GDM1 (cell line): ENCODE measurements at places on chromosomes 7 and 10.
A peak's percentile ranks its signal among the peaks of the same experiment; 100 is the strongest.

- no peak for DNase-seq
These were observed 12.1 kb upstream of the STK17A start for GRCh38 chr7:43570688-43571365.

DNA sequence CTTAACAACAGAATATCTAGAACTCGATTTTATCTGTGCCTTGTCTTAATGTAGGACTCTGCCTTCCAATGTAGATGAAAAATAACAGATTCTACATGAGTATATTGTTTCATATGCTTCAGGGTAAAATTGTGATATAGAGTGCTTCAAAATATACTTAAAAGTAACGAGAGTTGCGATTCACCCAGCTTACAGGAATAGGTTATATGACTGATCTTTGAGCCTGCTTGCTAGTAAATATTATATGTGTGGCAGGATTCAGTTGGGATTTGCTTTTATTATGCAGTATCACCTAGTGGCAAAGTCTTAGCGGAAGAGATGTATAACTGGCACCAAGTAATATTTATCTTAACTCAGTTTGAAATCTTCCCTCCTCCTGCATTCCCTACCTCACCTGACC, 183.3 kb downstream of the SEMA3E start:
- no peak for DNase-seq

DNA sequence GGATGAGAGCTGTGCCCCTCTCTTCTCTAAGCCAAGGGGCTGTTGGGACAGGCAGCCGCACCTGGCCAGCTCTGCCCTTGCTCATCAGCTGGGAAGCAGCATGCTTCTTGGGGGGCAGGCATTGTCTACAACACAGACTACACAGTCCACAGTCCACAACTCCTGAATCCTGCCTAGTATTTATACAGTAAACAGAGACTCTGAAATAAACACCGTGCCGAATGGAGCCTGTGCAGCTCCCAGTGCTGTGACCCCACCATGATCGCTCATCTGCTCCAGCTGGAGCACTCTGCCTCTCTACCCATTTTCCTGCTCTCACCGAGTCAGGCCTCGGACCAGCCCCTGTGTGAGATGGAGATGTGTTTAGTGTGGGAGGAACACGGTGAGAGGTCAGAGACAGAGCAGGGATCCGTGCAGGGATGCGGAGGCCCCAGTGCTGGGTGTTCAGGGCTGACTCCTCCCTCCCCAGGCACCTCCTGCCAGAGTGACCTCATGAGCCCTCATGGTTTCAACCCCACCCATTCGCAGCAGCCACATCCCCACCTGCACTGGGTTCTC, 608.0 kb downstream of the DNAJB6 start:
- no peak for DNase-seq

DNA sequence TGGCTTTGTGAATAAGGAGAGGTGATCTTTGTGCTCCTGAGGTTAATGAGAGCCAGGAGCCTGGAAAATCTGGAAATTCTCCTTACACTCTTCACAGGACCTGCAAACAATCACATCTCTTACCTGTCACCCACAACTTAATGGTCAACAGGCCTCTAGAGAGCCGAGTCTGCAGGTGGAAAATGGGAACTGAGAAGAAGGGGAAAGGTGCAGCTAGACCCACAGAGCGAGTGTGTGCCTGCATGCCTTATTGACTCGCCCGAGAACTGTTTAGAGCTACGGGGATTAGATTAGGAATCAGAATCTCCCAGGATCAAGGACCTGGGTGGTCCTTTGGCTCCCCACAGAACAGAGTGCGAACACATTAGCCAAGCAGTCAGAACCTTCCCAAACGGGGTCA, 329.6 kb downstream of the PTEN start:
- no peak for DNase-seq

- DNase-seq = no peak
These were observed 40.6 kb downstream of the OSBPL3 start for GRCh38 chr7:24939416-24939815.

GRCh38 chr7:132275416-132276233, 300.6 kb downstream of the PLXNA4 start:
- no peak for DNase-seq

DNA sequence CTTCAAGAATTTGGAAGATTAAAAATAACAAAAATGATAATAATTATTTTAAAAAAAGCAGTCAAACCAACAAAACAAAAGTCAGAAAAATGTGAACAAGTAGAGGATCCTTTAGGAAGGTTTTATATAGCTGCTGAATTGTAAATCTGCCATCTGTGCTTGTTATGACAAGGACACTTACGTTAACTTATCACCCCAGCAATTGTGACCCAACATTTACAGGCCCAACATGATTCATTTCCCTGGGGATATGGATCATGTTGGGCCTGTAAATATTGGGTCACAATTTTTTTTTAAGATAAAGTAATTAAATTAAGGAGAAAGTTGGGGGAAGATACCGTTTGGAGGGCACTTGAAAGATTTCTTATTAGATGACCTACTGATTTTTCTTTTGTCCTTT, 261.4 kb upstream of the HABP2 start:
- no peak for DNase-seq

DNA sequence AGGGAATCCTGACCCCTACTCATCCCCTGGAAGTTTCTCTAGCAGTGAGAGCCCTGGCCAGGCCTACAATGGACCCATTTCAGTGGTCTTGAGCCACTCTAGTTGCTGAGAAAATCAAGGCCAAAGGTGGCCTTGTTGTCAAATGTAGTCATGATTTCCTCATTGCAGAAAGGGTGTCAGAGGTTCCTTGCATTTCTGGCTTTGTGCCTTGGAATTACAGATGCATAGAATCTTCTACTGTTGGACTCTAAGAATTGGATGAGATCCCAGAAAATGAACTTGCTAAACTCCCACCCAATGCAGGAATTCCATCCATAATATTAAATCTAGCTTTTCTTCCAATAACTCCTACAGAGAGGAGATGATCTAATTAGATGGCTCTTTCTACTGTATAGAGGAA, 12.2 kb downstream of the CPA2 start:
- DNase-seq = no peak

DNA sequence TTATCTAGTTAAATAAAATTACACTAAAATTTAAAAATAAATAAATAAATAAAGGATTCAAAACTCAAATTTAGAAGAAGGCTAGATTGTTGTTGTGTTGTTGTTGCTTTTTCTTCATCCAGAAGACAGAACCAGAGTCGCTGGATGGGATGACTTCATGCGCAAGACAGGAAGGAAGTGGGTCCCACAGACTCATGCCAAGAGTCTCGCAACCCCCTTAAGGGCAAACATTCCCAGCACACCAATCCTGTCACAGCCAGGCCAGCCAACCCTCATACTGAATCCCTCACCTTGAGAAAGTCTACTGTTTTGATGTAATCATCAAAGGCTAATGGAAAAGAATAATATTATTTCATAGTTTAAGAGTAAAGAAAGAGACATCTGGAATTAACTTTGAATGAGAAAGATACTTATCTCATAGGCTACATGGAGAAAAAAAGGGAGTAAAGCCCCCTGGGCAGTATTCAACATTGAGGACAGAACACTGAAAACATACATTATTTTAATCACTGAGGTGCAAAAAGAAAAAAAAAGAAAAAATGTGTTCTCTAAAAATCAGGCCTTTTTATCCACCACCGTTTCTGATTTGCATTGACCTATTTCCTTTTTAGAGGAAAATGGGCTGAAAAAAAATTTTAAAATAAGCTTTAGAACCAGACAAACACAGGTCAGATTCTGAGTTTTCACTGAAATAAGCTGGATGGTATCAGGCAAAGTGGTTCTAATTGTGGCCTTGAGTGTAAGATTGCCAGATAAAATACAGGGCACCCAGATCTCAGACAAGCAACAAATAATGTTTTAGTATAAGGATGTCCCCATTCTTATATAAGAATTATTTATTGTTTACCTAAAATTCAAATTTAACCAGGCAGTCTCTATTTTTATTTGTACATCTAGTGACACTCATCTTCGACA, 826.5 kb downstream of the TNS3 start:
- no peak for DNase-seq

GRCh38 chr7:128827248-128827958, 2.8 kb upstream of the FLNC start:
- no peak for DNase-seq

DNA sequence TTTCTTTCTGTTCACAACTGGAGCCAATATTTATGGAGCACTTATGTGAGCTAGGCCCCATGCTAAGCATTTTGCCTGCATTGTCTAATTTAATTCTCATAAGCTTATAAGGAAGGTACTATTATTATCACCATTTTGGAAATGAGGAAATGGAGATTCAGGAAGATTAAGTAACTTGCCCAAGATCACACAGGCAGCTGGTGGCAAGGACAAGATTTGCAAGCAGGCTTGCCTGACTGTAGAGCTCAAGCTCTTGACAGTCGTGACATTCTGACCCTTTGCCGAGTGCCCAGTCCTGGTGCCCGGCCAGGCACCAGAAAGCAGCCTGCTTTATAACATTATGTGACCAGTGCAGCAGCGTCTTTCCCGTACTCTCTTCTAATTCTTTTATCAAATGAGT, 38.2 kb downstream of the WNT2 start:
- no peak for DNase-seq

DNA sequence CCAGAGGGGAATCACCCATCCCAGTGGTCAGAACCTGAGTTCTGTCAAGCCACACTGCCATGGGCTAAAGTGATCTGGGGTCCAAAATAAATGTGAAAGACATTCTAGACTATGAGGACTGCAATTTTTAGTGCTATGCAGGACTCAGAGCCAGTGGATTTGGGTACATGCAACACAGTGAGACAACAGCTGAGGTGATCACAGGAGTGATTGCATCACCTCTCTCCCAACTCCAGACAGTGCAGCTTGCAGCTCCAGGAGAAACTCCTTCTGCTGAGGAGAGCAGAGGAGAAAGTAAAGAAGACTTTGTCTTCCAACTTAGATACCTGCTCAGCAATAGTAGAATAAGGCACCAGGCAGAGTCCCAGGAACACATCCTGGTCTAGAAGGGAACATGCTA, 682.0 kb upstream of the POT1 start:
- DNase-seq = no peak

DNA sequence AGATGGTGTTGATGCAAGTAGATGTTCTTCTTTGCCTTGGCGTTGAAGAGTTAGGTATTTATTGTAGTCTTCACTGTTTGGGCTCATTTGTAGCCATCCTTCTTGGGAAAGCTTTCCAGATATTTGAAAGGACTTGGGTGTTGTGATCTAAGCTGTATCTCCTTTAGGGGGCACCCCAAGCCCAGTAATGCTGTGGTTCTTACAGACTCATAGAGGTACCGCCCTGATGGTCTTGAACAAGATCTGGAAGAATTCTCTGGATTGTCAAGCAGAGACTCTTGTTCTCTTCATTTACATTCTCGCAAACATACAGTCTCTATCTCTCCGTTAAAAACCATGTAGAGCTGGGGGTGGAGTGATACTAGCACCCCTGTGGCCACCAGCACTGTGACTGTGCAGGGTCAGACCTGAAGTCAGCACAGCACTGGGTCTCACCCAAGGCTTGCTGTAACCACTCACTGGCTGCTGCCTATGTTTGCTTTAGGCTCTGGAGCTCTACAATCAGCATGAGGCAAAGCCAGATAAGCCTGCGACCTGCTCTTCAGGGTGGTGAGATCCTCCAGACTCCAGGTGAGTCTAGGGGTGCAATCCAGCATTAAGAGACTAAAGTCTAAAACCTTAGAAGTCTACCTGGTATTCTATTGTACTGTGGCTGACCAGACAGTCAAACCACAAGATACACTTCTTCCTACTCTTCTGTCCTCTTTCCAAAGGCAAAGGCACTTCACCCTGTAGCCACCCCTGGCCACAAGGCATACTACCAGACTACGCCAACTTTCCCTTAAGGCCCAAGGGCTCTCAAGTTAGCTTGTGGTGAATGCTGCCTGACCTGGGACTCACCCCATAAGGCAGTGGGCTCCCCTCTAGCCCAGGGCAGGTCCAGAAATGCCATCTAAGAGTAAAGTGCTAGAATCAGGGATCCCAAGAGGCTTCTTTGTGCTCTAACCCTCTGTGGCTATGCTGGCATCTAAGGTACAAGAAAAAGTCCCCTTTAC, 209.7 kb upstream of the TMEM196 start:
- DNase-seq = peak; percentile 48

GRCh38 chr10:804191-804781, 114.8 kb upstream of the DIP2C start:
- DNase-seq = no peak

DNA sequence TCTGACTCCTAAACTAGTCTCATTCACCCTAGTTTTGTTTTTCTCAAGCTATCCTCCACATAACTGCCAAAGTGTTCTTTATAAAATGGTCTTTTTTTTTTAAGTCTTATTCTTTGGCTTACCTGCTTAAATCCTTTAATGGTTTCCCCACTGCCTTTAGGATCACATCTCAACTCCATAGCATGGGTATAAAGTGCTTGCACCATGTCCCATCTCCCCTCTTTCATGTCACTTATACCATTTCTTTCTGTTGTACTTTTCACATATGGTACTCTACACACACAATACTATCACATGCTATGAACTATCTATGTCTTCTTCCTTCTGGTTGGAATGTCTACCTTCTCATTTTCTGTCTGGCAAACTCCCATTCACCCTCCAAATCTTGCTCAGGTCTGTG, 5.1 kb downstream of the MTPAP start:
- DNase-seq = no peak

- DNase-seq = no peak
These were observed 171.6 kb upstream of the NPSR1 start for GRCh38 chr7:34486371-34486770.

DNA sequence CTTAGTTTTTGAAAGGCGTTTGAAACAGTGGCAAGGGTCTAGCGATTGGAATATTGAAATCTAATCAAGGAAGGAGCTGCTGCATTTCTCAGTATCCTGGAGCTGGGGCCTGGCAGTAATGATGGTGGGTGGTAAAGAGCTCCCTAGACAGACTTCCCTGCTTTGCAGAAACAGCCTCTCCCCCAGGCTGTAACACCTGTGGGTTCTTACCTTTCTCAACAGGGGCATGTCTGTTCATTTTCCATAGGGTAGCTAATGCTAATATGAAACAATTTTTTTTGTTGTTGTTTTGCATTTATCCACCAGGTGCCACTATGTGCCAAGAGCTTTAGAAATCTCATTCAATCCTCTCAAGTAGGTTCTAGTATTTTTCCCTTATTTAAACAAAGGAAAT, 345.5 kb downstream of the REEP3 start:
- DNase-seq = no peak

- no peak for DNase-seq
These were observed 122.0 kb upstream of the AHR start for GRCh38 chr7:17176371-17177032.

DNA sequence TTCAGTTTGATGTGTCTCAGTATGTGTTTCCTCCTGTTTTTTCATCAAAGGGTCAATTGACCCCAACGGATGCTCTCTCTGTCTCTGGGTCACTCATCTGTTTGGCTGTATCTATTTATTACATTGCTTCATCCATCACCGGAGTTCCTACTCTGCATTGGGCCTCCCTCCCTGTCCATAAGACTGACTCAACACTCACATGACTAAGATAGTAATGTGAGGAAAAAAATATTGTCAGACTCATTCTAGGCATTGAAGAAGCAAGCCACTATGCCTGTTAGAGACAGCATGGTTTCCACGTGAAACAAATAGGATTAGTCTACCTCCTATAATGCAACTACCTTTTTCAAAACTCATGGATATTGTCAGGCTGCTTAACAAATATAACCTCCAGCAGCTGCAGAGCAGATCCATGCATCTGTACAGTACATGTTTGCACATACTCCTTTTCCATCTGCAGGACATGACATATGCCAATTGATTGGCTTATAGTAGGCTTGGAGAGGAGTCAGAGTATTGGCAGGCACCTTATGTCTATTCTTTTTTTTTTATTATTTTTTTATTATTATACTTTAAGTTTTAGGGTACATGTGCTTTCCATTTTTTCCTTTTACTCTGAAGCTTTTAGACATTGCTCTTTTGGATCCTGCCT, 275.2 kb downstream of the LRRTM3 start:
- DNase-seq = no peak
